ENCODE measurements at places on chromosomes 5 and 9.

DNA sequence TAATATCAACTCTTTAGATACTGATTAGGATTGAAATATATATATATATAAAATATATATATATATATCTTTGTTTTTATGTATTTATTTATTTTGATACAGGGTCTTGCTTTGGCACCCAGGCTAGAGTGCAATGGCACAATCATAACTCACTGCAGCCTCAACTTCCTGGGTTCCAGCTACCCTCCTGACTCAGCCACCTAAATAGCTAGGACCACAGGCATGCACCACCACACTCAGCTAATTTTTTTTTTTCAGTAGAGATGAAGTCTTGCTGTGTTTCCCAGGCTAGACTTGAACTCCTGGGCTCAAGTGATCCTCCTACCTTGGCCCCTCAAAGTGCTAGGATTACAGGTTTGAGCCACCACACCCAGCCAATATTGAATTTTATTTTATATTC lies 20.6 kb upstream of the CDH6 start:
- no peak for DNase-seq

DNA sequence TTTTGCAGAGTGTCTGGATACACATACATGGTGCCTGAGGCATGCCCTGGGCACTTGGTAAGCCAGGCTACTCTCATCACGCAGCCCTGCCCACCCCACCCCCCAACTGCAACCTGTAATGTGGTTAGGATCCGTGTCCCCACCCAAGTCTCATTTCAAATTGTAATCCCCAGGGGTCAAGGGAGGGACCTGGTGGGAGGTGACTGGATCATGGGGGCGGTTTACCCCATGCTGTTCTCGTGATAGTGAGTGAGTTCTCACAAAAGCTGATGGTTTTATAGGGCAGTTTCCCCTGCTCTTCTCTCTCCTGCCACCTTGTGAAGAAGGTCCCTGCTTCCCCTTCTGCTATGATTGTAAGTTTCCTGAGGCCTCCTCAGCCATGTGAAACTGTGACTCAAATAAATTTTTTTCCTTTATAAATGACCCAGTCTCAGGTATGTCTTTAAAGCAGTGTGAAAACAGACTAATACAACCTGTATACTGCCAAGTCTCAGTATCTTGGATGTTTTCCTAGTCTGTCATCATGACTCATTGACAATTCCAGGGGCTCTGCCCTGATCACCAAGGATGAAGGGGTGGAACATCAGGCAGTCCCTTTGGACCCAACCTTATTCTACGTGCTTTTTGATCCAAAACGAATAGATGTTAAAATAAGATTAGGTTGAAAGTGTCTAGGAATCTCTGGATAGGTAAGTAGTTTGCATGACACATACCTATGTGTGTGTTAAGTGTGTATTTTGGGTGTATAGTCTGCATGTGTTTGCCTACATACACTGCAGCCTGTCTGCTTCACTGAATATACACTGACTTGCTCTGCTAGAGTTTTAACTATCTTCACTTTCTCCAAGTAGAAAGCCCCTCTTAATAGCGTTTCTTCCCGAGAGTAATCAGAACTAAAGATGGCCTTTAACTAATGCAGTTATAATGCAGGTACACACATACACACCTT lies 293.8 kb downstream of the SLIT3 start:
- DNase-seq: no peak

GRCh38 chr9:7216004-7216841 lies 458.4 kb downstream of the KDM4C start:
- no peak for DNase-seq

DNA sequence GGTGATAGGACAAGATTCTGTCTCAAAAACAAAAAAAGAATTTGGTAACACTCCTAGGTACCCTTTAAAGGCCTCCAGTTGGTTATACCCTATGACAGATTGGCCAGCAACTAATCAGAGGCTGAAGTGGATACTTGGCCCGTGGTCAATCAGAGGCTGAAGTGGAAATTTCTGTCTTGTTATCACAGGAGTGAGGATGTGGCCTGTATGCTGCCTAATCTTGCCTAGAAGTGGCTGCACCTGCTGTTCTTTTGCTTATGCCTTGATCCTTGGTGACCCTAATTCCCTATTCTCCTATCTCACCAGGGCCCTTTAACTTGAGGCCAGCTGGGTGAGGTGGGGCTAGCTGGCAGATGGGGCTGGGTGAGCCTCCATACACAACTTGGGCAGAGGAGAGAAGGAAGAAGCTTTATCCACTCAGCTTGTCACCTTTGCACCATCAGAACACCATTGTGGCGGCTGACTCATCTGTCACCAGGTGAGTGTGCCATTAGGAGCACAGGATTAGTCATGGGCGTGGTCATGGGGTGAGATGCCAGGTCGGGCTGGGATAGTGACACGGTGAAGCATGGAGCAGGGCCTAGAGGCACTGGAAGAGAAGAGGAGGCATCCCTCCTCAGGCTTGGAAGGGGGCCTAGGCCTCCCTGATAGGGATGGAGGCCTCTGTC lies 41.5 kb downstream of the SAR1B start:
- DNase-seq: no peak

DNA sequence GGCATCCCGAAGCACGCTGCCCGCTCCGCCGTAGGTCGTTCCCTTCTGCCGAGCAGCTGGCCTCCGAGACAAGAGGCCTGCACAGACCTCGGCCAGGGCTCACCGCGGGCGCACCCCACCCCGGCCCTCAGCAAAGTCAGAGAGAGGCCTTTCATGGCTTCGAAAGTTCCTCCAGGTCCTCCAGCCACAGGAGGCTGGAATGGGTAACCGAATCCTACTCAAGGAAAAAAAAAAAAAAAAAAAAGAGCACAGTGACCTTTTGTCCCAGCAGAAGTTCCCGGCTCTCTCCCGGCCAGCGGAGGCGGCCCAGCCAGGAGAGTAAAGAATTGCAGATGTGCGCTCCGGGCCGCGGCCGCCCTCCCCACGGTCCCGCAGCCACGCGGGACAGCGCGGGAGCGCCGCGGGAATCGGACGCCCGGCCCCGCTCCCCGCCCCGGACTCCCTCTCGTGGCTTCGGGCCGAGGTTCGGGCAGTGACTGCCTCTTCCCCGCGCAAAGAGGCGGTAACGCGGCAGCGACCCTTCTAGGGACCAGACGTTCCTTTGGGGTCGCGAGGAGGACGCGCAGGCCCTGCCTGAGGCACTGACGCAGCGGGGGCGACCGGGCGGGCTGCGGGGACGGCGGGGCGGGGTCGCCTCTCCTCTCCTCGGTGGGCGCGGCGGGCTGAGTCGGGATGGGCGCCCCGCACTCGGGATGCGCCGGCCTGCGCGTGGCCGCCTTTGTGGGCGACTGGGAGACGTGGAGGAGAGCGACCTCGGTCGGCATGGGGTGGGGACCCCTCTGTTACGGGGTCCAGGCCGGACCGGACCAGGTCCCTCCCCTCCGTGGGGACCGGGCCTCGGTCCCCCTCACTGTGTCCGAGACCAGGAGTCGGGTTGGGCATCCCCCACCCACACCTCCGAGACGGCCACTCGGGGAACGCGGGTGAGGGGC lies 754 bp downstream of the GFPT2 start:
- DNase-seq: no peak

DNA sequence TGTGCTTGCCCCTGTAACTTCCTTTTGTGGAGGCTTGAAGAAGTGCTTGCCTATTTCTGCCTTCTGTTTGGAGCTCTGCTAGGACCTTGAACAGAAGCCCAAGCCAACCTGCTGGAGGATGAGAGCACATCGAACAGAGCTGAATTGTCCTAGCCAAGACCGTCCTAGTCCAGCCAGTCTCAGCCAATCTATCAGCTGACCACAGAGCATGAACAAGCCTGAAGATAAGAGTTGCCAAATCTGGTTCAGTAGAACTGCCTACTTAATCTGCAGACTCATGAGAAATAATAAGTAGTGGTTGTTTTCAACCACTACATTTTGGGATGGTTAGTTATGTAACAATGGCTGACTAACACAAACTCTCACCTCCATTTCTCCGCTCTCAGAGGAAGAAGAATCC lies 4.4 kb upstream of the SNX2 start:
- no peak for DNase-seq

DNA sequence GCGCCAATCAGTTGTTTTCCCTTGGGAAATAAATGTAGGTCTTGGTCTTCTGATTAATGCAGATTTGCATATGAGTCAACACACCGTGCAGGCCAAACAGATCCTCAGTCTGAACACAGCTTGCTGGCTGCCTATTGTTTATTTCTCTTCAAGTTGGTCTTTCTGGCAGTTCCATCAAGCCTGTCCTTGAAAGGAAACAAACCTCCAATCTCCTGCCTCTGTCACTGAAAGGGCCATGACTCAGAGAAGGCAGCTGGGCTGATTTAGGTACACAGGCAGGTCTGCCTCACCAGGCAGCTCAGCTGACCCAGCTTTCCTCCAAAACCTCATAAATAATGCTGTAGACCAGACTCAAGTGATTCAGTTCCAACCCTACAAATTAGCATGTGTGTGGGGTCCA lies 175.9 kb downstream of the MAN2A1 start:
- DNase-seq: no peak

- no peak for DNase-seq
Observed at GRCh38 chr9:26210338-26210851, 532.2 kb upstream of the TUSC1 start.

DNA sequence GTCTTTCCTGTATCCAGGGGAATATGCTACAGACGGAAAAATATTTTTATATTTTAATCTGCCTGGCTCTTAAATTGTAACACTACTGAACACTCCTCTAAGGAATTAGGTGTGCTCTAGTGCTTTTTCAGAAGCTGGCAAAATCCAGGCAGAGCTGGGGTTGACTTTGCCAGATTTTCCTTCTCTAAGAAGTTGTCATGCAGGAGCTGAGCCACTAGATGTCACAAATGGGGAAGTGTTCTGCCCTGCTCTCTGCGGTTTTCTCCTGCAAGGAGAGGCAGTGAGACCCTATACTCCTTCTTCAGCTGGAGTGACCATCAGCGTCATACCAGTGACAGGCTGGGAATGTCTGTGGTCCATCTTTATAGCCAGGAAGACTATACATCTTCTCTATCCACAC lies 112.5 kb downstream of the HAPLN1 start:
- no peak for DNase-seq

GRCh38 chr5:136629125-136629792 lies 263.9 kb upstream of the TRPC7 start:
- DNase-seq: no peak

GRCh38 chr9:26171691-26172090 lies 493.4 kb upstream of the TUSC1 start:
- no peak for DNase-seq

GRCh38 chr5:69024241-69024651 lies 69.6 kb upstream of the SLC30A5 start:
- no peak for DNase-seq

DNA sequence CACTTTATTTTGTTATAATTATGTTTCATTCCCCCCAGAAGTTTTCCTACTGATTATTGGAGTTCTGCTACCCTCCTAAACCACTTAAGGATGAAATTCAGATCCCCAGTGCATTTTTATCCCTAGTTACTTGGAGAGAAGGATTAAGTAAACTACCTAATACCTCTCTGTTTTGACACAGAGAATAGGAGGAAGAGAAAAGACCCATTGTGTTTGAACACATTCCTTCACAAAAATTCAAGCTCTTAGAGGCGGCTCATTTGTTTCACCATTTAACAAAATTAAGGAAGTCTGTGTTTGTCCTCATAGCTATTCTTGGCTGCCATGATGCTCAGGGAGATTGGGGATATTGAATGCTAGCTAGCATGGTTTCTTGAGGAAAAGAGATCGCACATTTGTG lies 492.6 kb downstream of the EBF1 start:
- DNase-seq: no peak

DNA sequence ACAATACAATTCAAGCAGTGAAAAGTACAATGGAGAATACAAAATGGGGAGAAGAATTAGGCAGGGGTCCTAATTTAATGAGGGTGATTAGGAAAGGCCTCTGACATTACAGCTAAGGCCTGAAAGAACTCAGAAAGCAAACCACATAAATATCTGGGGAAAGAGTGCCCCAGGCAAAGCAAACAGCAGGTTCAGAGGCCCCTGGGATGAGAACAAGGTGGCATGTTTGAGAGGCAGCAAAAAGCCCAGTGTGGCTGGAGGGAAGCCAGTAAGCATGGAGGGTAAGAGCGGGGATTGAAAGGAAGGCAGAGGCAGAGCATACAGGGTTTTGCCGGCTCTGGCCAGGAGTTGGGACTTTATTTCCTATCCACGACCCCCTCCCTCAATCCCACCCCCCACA lies 33.4 kb upstream of the VDAC1 start:
- no peak for DNase-seq

DNA sequence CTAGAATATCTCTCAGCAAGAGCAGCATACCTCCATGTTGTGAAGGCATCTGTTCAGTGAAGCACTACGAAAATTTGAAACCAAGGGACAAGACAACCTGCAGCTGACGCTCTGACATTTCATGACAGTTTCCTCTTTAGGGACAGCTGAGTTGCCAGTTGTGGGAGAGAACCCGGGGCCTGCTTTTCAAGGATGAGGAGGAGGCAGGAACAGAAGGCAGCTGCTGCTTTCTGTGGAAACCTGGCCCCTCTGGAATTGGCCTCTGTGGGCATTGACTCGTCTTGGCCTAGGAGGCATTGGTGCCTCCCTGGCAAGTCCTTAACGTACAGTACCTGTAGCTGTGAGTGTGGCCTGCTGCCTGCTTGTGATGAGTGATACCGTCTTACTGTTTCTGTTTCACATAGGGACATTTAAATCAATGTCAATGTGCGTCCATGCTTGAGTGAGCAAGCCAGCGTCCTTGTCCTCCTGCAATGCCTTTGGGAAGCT lies 21.6 kb downstream of the SLC46A2 start:
- DNase-seq: no peak

DNA sequence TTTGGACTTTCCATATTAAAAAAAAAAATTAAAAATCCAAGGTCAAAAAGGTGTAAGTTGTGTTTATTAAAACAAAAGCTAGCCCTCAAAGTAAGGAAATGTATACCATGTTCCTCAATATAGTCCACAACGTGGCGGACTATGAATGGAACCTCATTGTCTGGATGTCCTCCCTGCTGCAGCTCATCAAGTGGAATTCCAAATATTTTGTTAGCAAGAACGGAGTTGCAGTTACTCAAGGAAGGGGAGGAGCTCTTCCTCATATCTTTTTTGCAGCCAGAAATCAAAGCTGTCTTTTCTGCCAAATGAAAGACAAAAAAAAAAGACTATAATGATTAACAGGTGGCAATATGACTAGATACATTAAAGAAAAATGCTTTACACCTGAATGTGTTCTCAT lies 14.0 kb downstream of the FAM13B start:
- DNase-seq: no peak

DNA sequence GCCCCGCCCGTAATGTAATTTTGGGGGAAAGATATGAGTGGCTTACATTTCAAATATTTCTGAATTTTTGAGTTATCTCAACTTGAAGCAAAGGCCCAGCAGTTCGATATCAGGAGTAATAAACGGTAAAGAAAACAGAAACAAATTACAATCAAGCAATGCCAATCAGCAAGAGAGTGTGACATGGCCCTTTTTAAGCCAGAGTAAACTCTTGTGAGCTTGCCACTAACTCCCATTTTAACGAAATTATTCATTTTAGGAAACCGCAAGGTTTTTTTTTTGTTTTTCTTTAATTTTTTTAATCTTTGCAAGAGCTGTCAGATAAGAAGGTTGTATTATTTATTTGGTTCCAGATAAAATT lies 17.6 kb upstream of the CDK7 start:
- no peak for DNase-seq

All from stimulated activated CD4-positive, alpha-beta T cell treated with anti-CD3 and anti-CD28 coated beads, Interleukin-1b, Interleukin-23, amount 100 ng/mL, for 1 hour (primary cell).